T-helper 2 cell (primary cell): ENCODE measurements at places on chromosomes 5 and 9.

DNA sequence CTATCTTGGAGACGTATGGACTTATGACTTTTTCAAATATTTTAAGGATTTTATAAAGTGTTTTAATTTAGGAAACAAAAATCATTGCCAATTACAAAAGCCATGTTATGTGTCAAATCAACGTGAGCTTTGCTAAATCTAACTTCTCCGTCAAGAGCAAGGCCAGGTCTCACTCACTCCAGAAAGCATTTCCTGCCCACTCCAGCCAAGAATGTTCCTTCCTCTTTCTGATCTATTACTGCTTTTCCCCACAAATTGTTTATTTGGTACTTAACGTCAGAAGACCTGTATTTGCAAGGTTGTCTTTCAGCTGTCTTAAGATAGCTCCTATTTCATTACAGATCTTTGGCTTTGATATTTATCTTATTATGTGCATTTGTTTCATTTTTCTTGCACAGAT, 193.5 kb upstream of the HAPLN1 start:
- DNase-seq: no peak

DNA sequence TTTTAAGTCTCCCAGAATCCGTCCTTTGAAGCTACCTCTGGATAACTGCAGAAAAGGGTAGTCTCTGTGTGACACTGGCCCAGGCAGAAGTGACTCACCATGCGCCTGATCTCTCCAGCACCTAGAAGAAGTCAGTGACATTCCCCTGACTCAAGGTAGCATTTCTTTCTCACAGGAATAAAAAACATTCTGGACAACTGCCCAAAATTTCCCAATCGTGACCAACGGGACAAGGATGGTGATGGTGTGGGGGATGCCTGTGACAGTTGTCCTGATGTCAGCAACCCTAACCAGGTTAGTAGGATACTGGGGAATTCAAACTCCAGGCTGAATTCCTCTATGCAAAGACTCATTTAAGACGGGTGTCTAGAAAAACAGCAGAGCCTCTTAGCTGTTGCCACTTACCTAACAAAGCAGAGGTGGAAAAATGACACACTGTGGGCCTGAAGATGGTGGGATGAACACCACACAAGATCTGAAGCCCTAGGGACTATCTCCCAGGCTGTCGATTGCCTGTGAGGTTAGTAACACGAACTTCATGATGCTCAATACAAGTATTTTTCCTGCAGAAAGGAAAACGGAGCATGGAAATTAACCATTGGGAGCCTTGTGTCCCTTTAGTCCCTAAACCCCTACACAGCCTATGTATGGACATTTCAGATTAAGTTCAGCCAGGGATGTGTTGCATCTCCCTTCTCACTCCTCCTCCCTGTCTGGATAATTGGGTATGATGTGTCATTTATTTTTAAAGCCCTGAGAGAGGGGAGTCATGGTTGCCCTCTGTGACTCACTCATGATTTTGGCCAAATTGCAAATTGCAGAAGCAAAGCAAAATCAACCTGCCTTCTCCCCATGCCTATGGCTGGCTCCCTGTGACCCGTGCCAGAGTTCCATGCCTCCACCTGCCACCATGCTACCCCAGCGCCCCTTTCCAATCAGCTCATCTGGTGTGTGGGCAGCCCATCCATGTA, 37.2 kb downstream of the THBS4 start:
- DNase-seq: no peak

GRCh38 chr5:1101961-1102713, 9.7 kb downstream of the SLC12A7 start:
- DNase-seq: no peak

DNA sequence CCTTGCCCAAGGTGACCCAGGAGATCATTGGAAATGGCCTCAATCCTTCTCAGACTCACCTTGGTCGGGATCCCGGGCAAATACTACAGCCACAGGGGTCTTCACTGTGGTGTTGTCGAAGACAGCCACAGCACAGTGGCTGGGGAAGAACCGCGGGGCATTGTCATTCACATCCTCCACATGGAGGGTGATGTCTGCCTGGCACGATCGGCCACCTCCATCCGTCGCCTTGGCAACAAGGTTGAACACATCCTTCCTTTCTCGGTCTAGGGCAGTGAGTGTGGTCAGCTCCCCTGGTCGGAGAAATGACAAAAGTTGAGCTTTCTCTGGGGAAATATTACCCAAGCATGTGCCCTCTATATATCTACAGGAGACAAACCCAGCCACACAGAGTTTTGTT, 56.8 kb downstream of the FAT2 start:
- DNase-seq: no peak

DNA sequence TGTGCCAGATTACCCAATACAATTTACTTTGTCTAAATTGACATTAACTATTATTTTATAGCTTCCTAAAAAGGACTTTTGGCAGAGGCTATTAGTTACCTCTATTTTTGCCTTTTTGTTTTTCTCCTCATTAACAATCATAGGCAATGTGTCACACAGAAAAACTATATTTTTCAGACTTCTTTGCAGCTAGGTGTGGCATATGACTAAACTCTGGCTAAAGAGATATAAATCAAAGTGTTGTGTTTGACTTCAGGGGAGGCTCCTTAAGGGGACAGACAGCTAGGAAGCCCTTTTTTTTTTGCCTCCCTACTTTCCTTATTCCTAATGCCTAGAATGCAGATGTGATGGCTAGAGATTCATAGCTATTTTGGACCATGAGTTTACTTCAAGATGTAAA, 19.7 kb upstream of the GCNT4 start:
- DNase-seq: no peak

GRCh38 chr9:101427957-101428655, 7.5 kb downstream of the ALDOB start:
- no peak for DNase-seq

DNA sequence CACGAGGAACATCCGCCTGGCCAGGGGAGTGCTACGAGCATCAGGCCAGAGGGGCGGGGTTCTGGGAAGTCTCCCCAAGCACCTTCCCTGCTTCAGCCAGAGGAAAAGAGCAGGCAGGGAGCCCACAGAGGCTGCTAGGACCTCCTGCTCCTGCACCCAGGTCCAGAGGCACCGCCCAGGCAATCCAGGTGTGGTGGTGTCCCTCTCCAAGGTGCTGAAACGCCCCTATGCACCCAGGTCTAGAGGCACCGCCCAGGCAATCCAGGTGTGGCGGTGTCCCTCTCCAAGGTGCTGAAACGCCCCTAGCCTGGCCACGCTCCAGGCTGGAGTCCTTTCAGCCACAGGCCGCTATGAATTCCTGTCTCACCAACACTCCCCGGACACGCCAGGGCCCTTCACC, 10.7 kb upstream of the UBAC1 start:
- DNase-seq: peak; percentile 46

- no peak for DNase-seq
Measured at GRCh38 chr9:94822273-94822672, 95.8 kb downstream of the AOPEP start.
